ENCODE measurements at places on chromosomes 12 and 14.

GRCh38 chr12:14403711-14404196 lies 38.3 kb downstream of the ATF7IP start:
- no peak for DNase-seq

- DNase-seq: no peak
Measured at GRCh38 chr12:131074221-131075083, 120.7 kb downstream of the ADGRD1 start.

DNA sequence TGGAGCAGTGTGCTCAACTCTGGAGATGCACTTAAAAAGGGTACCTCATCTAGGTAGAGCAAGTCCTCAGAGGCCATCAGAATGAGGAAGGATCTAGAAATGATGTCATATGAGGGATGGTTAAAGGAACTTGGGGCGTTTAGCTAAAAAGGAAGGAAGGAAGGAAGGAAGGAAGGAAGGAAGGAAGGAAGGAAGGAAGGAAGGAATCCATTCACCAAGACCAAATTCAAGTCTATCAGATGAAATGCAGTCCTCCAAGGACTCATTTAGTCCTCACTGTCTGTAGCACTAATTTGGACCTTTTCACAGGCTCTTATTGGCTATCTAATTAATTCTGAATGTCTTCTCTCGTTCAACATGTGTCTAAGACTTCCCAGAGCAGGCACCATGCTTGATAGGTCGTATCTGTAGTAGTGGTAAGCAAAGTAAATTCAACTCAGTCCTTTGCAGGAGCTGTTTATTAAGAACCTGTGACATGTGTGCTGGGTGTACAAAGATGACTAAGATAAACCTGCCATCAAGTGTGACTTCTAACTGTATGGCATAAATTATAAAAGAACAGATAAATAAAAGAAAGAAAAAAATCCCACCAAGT lies 63.5 kb downstream of the LLPH start:
- DNase-seq: no peak

DNA sequence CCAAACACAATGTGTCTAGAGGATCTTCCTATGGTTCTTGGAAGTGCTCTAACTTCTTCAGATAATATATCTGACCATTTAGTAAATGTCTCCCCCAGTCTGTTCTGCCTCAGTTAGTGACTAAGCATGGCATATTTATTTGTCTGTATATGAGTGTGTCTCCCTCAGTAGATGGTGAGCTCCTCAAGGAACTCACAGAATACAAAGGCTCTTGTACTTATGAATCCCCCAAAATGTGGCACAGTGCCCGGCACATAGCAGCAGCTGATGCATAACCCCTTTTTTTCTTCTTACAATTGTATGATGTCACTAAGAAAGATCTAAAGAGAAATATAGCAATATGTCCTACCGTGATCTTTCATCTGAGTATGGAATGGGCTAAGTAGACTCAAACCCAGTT lies 264.7 kb upstream of the PRICKLE1 start:
- no peak for DNase-seq

GRCh38 chr12:2391740-2392331 lies 339.0 kb downstream of the CACNA1C start:
- no peak for DNase-seq

- DNase-seq: no peak
Measured at GRCh38 chr12:34395056-34396005, 373.0 kb downstream of the ALG10 start.

DNA sequence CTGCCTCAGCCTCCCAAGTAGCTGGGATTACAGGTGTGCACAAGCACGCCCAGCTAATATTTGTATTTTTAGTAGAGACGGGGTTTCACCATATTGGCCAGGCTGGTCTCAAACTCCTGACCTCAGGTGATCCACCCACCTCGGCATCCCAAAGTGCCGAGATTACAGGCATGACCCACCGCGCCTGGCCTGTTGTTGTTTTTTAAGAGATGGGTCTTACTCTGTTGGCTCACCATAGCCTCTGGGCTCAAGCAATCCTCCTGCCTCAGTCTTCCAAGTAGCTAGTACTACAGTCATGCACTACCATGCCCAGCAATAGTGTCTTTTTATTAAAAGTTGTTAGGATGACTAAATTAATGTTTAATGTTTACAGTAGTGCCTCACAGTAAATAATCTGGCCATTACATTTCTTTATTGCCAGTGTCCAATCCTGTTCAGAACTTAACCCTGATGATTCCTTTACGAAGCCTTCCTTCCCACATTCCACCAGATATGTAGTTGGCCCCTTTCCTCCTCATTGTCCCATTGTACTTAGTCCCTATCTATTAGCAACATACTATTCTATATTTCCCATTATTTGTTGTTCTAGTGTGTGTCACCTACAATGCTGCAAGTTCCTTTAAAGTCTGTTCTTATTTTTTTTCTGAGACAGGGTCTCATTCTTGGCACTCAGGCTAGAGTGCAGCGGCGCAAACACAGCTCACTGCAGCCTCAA lies 8.8 kb upstream of the SMARCC2 start:
- DNase-seq: no peak

DNA sequence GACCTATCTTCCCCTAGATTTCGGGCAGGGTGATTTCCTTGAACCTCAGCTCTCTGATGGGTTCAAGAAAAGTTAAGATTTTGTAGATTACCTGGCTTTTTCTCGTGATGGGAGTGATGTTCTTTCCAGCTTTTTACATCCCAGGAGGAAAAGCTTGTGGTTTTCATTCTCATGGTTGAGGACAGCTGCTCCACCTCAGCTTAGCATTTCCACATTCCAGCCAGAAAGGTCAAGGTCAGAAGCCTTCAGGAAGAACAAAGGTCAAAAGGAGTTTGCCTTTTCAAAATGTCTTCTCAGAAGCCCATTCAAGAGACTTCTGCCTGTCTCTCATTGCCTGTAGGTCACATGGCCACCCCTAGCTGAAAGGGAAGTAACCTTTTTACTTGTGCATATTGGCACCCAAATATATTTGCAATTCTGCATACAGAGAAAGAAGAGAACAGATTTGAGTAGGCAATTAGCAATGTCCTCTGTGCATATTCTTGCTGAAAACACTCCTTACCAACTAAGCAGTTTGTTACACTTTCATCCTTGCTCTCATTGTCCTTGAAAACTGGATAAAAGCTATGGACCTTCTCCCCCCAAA lies 6.6 kb upstream of the ADGRD1 start:
- no peak for DNase-seq

DNA sequence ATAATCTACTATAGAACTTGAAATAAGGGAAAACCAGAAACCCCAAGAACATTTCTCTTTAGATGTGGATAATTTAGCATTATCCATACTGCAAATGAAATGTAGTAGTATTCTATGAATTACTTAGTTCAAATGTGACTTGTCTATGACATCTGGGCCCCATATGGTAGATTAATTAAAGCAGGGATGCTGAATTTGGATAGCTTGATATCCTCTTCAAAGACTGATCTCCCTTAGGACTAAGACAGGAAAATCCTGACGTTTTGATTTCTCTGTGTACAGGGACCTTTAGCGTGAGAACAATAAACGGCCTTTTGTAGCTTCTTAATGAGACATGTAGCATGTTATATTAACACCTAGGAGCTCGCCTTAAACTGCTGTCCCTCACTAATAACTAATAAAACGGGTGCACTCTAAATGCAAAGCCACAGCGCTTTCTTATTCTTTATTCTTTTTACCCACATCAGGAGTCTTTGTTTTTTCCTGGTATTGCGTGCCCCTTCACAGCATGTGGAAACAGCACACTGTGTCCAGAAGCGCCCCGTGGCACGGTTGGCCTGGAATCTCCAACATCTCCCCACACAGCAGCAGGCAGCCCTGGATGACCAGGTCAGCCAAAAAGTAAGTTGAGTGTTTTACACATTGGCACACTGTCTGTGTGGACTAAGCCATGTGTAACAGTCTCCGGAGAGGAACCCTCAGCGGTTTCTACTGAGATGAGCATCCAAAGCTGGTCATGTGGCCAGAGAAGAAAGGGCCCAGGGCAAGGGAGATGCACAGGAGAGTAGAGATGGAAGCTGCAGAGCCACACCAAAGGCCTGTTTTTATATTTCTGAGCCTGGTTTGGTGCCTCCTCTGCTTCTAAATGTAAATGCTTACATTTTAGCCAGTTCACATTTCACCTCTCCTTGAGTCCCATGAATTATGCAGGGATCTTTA lies 93.1 kb downstream of the SRGAP1 start:
- DNase-seq: no peak

- DNase-seq: no peak
Measured at GRCh38 chr14:101928415-101928841, 35.9 kb upstream of the DYNC1H1 start.

- no peak for DNase-seq
Measured at GRCh38 chr12:124561231-124561630, 6.2 kb downstream of the NCOR2 start.

- DNase-seq: no peak
Measured at GRCh38 chr14:59964251-59965007, 44.5 kb downstream of the LRRC9 start.

DNA sequence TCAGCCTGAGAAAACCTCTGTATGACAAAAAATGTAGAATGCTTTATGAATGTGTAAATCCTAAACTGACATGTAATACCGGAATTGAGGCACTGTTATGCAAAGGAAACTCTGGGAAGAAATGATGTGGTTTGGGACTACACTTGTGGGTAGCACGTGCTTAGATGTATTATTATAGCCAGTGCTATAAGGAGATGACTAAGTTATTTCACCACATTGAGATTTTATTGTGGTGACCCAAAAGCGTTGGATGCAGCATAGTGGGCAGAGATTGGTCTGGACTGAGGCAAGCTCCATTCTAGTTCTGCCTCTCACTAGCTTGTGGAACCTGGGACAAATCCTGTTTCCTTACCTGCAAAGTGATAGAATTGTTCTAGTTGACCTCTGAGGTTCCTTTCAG lies 172.2 kb downstream of the SNAPC1 start:
- DNase-seq: no peak

DNA sequence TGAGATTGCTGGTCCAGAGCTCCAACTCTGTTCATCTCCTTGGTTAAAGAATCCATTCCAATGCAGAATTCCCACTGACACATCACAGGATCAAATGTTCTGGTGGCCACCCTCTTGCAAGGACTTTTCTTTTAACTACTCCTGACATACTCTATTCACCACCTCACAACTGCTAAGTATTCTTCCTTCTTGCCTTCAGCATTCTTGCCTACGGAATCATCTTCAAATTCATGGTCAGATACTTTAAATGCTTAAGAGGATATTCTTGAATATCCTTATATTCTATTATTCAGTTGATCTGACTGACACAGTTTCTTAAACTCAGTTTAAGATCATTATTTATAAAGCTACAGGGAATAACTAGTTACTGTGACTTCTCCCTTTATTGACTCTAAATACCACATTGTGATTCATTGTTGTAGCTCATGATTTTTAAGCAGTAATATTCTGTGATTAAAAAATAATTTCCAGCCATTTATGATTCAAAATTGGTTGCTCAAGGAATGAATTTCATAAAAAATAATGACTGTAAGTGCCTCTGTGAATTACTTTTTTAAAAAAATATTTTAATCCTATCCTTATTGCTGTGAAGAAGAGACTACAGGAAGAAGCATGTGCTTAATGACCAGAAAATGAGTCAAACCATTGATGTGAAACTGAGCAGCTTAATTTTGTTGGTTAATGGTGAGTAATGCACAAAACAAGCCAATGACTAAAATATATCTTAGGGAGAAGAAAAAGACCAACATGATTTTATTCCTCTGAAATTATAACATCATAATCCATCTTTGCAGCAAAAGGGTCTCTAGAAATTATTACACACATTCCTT lies 207.1 kb downstream of the PIK3C2G start:
- no peak for DNase-seq

DNA sequence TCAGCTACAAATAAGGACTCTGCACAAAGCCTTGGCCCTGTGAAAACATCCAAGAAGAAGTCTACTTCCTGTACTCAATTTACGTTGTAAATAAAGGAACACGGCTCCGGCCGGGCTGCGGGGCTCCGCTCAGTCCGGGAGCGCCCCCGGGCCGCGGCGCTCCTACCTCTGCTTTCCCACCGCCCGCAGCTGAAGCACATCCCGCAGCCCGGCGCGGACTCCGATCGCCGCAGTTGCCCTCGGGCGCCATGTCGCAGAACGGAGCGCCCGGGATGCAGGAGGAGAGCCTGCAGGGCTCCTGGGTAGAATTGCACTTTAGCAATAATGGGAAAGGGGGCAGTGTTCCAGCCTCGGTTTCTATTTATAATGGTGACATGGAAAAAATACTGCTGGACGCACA lies 502.3 kb upstream of the FOXG1 start:
- DNase-seq: no peak

- no peak for DNase-seq
Measured at GRCh38 chr12:72734581-72734980, 462.4 kb downstream of the TRHDE start.

- DNase-seq: no peak
Measured at GRCh38 chr12:51887476-51888315, at the start of gene ANKRD33. ANKRD33 (plus strand) TSS chr12:51888103; CDS start chr12:51888187, 84 bp downstream.

- DNase-seq: no peak
Measured at GRCh38 chr14:59061292-59061691, 127.2 kb upstream of the DAAM1 start.

- DNase-seq: no peak
Measured at GRCh38 chr14:23093991-23094665, 808 bp downstream of the ACIN1 start.

GRCh38 chr14:93274055-93274806 lies 58.6 kb downstream of the BTBD7 start:
- DNase-seq: no peak

- DNase-seq: no peak
Measured at GRCh38 chr14:105187935-105188524, 6.9 kb upstream of the NUDT14 start.

DNA sequence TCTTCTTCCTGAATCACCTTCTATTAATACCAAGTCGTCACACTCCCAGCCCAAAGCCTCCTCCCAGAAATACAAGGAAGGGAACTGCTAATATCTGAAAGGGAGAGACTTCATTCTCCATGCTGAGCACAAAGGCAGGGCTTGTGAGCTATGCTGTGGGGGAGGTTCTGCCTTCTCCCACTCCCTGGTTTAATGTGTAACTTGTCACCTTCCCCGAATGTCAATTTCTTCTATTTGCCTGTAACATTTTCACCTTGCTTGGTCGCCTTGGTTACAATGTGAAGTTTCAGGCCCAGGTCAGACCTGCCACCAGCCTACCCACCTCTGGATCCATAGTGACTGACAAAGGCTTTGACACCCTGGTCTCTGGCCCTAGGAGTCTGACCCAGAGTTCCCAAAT lies 82.0 kb upstream of the ESRRB start:
- DNase-seq: no peak

- peak; percentile 73 for DNase-seq
Measured at GRCh38 chr12:124456652-124457152, 110.7 kb downstream of the NCOR2 start.
